CD8-positive, alpha-beta T cell (primary cell): ENCODE measurements at places on chromosomes 11 and 22. TPM values are rescaled to one million over a fixed set of nuclear protein-coding genes. Genes with fewer than 3 reads are reported as not detected.
A peak's percentile ranks its signal among the peaks of the same experiment; 100 is the strongest.

GRCh38 chr11:119515771-119516400 is 92.9 kb upstream of the THY1 start:
- DNase-seq: no peak

DNA sequence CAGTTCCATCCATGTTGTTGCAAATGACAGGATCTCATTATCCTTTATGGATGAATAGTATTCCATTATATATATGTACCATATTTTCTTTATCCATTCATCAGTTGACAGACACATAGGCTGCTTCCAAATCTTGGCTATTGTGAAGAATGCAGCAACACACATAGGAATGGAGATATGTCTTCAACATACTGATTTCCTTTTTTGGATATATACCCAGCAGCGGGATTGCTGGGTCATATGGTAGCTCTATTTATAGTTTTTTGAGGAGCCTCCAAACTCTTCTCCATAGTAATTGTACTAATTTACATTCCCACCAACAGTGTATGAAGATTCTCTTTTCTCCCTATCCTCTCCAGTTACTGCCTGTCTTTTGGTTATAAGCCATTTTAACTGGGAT is 383.9 kb upstream of the CHORDC1 start:
- no peak for DNase-seq

DNA sequence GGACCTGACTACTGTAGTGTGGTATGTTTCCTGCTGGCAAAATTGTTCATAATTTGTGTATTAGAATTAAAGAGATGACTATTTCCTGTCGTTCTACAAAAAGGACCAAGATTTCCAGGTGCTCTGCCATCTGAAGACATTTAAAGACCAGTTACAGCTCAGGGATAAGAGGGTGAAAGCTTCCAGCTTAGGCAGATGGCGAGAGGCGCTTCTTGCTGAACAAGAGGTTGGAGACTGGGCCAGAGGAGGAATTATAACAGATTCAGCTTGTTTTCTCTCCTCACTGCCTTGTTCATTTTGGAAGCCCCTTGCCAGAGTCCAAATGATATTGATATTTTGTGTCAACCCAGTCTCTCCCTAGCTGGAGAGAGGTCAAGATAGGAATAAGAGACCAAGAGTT is 23.1 kb upstream of the NNMT start:
- DNase-seq: no peak

DNA sequence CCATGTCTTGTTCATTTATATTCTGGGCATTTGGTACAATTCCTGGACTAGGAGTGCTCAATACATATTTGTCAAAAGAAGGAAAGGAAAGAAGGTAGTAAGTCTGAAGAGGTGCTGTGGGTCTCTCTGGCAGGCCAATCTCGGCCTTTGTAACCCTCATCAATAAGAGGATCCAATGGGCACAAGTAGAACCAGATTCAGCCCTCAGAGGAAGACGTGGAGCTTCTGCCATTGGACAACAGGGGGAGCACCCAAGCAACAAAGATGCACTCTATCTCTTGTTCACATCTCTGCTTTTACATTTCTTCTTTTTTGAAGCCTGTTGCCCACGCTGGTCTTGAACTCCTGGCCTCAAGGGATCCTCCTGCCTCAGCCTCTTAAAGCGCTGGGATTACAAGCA is 2.2 kb upstream of the VPS11 start:
- peak; percentile 63 for DNase-seq

DNA sequence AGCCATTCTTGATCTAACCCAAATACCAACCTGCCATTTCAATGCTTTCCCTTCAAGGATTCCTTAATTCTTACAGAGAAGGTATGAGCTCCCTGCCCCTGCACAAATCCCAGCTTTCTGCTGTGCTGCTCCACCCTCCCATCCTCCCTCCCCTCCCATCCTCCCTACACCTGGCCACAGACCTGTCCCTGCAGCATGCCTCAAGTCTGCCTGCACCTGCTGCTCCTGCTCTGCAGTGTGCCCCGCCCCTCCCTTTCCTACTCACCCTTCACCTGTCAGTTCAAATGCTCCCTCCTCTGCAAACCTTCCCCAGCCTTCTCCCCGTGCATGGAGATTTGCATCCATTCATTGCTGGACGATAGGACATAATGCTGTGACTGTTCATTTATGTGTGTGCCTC is 139.9 kb upstream of the NARS2 start:
- DNase-seq: no peak

MS4A6E gene
- total RNA-seq: not detected

DNA sequence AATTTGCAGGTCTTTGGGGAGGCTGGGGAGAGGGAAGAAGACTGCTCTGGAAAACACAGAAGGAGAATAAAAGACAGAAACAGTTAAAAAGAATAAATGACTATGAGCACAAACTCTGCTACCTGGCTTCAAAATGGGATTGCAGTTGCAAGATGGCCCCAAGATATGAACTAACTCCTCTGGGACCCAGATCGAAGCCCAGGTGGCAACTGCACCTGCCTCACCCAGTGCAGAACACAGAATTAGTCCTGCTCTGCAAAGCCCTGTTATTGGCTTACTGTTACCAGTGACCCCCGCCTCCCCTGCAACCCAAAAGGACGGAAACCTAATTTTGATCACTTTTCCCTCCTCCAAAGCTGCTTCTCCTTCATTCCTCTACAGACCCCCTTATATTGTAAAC is 35.9 kb upstream of the POU2AF1 start:
- no peak for DNase-seq

DNA sequence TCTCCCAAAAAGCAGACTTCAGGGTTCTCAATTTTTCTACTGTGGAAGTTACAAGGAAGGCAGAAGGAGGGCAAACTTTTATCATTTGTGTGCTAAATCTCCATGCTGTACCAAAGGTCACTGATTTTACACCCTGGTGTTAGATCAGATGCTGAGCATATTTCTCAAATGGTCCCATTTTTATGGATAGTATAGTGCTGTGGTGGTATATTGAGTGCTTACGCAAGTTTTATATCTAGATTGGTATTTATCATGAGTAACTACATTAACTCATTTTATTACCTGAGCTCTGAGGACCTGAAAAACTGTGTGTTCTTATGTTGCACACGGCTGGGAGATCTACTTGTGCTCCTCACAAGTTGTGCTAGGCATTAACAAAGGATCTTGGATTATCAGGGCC is 75.1 kb downstream of the PRR5L start:
- no peak for DNase-seq

- DNase-seq: no peak
Measured at GRCh38 chr11:109148669-109149068, 273.3 kb upstream of the C11orf87 start.

VPS11 gene
- 109 TPM for total RNA-seq

DNA sequence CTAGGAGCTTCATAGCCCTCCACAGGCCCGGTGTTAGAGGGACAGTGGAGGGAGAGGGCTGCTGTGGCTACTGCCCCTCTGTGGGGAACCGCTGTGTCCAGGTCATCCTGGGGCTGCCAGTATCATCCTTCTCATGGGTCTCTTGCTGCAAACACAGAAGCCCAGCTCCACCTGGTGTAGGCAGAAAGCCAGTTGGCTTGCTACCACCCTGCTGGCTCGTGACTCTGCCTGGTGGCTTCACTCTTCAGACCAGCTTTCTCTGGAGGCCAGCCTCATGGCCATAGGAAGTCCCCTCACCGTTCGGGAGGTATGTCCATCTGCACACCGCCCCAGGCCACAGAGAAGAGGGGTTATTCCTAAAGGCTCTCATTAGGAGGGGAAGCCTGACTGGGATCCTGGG is 19.4 kb upstream of the SUSD2 start:
- no peak for DNase-seq

RHOG gene
- 125 TPM for total RNA-seq

MRGPRX3 gene
- not detected for total RNA-seq

RAPSN gene
- total RNA-seq: 0.84 TPM

DNA sequence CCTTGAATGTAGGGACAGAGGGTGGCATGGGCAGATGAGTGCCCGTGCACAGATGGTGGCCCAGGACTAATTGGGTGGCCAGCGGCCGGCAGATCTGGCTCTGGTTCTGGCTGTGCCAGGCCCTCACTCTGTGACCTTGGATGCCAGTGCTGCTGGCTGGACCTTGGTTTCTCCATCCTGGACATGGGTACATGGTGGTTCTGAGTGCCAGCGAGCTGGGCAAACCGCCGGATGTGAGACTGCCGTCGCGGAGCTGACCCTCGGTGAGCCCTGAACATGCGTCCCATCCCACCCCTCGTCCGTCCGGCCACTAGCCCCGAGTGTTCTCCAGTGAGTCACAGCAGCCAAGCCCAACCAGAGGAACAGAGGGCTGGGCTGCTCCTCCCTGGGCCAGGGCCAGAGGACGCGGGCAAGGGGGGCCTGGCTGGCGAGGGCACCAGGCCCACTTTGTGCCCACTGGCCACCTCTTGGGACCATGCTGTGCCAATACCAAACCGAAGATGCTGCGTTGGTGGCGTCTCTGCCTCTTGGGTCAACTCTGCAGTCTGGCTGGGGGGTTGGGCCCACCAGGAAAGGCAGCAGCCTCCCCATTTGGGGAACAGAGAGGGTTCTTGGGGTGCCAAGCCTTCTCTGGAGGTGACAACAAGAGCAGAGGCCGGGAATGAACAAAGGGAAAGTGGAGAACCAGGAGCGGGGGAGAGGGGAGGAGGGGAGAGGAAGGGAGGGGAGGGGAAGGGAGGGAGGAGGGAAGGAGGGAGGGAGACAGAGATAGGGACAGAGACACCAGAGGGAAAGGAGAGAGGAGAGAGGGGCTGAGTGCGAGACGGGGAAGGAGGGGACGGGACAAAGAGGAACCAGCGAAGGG is 10.7 kb downstream of the LSP1 start:
- peak; percentile 29 for DNase-seq

GRCh38 chr22:31846161-31847115 is 92.6 kb downstream of the DEPDC5 start:
- DNase-seq: peak; percentile 8

IFITM10 gene
- 1.7 TPM for total RNA-seq
